Stimulated activated naive CD4-positive, alpha-beta T cell (primary cell): ENCODE measurements at places on chromosomes 3 and 15.

DNA sequence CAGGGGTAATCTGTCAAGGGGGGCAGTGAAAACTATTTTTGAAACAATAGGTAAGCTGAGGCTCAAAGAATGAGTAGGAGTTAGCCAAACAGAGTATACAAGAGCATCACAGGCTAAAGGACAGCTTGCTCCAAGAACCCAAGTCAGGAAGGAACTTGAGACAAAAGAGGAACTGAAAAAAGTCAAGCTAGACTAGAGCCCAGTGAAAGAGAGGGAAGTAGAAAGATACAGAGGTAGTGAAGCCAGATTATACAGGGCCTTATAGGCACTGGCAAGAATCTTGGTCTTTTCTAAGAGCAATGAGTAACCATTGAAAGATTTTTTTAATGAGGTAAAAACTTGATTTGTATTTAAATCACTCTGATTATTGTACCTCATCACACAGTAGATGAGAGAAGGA, 69.9 kb downstream of the FILIP1L start:
- no peak for DNase-seq

GRCh38 chr15:39132070-39132469, 448.8 kb upstream of the THBS1 start:
- DNase-seq, result no peak

- DNase-seq, result no peak
Observed at GRCh38 chr3:23576379-23576959, 229.3 kb upstream of the UBE2E1 start.

DNA sequence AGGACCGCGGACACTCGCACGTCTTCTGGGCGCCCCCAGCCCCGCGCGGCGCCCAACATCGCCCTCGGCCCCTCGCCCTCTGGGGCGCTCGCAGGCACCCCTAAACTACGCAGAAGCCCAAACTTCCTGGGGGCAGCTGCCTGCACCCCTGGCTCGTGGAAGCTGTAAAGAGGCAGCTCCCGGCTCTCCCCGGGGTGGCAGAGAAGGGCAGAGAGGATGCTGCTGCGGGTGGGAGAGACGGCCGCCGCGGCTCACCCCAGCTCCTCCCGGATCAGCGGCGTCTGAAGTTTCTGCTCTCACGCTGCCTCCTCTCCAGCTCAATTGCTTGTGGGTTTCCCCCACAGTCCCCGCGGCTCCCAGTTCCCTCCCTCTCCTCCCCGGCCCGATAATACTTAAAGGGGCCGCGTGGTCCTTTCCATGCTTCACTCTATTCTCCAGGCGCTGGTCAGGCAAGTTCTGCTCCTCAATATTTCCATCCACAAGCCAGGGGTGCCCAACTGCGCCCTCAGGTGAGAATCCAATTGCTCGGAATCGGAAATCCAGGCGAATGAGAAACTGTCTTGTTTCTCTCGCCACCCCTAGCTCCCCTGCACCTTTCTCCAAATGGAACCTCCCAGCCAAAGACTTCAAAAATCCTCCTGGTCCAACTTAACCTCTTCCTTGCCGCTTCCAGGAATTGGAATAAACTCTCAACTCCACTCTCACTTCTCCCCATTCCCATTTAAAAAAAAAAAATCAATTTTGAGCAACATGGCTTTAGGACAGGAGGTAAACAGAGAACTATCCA, 748.5 kb downstream of the ROBO1 start:
- no peak for DNase-seq

GRCh38 chr3:142857056-142857455, 31.8 kb downstream of the PCOLCE2 start:
- no peak for DNase-seq
